ENCODE measurements at places on chromosomes 2 and 18.

- no peak for DNase-seq
Measured at GRCh38 chr2:214716811-214717560, 92.5 kb downstream of the BARD1 start.

GRCh38 chr2:217942731-217943335 lies 60.0 kb downstream of the TNS1 start:
- no peak for DNase-seq

DNA sequence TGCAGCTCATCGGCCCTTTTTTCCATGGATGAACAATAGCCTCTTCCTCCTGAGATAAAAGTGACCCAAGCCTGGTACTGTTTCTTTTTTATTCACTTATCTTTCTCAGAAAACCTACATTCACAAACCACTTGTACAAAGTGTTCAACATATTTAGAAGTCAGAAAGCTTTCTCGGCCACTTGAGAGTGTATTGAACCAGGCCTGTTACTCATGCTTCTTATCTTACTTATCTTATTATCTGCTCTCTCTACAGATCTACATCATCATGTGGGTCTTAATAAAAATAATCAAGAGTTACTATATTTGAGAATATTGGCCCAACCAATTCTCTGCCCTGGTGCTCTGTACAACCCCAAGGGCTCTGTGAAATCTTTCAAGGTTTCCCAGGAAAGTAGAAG lies 242.1 kb downstream of the MREG start:
- no peak for DNase-seq

GRCh38 chr2:37427241-37427640 lies 82.8 kb downstream of the QPCT start:
- DNase-seq = no peak

- no peak for DNase-seq
Measured at GRCh38 chr2:69917852-69918251, 2.9 kb downstream of the MXD1 start.

DNA sequence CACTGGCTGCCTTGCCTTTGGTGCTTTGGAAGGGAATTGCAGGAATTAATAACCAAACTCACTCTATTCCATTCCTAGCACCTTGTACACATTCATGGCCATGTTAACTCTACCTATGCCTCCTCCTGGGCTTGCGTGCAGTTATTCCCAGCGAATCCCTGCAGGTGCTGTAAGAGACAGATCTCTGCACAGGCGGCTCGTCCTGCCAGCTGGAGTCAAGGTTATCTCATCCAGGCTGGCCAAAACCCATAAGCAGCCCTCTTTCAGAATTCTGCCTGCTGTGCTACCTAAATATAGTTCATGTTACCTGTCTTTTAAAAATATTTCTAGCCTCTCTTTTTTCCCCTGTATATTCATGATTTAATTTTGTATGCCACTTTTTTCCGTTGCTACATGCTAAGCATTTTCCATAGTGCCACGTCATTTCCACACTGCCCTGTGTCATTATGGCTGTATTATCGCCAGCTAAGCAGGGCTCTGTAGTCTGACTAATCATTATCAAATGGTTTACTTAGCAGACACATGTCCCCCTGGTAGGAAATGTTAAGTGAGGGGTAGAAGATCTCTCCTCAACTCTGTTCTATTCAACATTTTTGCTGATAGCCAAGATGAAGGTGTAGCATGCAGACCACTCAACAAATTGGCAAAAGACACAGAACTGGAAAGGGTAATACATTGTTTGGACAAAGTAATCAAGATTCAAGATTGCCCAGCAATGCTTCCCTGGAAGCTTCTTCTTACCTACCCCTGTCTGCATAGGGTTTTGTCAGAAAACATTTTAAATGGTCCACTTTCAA lies 79.7 kb upstream of the TAF1B start:
- no peak for DNase-seq

- DNase-seq = peak; percentile 11
Measured at GRCh38 chr2:197255543-197255942, 55.0 kb downstream of the ANKRD44 start.

DNA sequence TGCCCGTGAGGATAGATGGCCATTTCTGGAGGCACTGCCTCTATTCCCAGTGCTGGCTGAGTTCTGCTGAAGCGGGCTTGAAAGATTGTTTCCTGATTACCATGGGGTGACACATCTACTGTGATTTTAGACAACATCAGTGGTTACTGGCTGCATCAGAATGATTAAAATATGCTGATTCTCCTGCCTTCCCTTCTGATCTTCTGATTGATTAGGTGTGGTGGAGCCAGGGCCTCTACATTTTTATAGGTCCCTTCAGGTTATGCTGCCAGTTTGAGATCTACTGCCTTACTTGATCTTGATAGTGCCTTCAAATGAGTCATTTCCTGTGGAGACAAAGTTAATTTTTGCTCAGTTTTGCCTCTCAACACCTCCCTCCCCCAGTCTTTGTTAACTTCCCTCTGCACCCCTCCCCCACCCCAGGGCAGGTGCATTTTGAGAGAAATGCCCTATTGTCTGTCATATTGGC lies 31.6 kb upstream of the SNORC start:
- no peak for DNase-seq

- DNase-seq = no peak
Measured at GRCh38 chr2:568639-569235, 108.5 kb downstream of the TMEM18 start.

- DNase-seq = no peak
Measured at GRCh38 chr2:210287301-210287700, 27.7 kb downstream of the MYL1 start.

- DNase-seq = no peak
Measured at GRCh38 chr18:49321797-49322461, 138.5 kb downstream of the DYM start.

DNA sequence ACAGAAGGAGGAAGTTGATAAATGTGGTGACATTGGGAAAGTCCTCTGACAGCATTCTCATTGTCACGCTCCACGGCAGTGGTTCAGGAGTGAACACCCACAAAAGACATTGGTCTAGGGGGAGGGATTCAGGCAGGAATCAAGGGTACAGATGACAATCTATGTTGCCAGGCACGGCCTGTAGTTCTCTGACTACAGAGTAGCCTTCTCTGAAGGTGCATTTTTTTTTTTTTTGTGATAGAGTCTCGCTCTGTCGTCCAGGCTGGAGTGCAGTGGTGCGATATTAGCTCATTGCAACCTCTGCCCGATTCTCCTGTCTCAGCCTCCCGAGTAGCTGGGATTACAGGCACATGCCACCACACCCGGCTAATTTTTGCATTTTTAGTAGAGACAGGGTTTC lies 7.4 kb upstream of the MOB1A start:
- no peak for DNase-seq

- no peak for DNase-seq
Measured at GRCh38 chr18:58152891-58153290, 108.9 kb downstream of the NEDD4L start.

DNA sequence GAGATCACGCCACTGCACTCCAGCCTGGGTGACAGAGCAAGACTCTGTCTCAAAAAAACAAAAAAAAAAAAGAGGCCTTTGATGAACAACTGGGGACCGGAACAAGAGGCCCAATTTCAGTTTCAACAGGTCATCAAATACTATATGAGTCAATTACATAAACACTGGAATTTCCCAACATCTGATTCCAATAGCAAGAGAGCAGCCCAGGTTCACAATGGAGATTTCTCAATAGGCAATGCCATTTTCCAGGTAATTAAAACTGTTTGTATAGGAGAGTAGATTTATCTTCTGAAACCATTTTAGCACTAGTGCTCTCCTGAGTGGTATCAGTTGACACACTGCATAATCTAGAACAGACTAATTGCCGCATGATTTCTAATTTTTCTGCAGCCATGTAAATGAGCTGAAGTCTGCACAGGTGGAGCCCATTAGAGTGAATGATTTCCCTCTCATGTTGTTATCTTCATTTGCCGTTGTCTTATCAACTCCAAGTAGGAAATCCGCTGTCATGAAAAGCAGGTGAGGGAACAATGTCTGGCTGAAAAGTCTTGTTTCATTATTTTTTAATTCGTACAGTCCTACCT lies 264.1 kb upstream of the MEIS1 start:
- peak; percentile 48 for DNase-seq

DNA sequence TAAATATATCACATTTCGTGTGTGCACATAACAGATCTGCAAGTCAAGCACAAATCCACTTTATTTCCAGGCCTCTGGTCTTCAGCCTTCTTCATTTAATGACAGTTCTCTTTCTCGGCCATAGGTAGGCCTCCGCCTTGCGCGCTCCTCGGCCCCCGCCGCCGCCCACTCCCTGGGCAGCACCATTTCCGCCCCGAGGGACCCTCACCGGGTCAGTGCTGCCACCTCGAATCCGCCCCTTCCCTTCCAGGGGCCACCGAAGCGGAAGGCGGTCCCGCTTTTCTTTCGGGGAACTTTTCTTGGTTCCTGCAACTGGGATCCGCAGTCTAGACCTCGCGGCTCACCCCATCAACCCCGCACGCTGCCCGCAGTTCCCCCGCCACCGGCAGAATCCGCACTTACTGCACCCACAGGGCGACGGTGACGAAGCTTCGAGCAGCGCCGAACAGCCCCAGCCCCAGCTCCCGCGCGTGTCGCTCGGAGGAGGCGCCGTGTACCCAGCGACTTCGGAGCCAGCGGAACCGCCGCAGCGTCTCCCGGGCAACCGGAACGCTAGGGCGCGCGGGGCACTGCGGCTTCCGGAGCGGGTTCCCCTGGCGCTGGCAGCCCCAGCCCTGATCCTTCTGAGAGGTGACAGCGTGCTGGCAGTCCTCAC lies at the start of gene CDKL4:
TSS of gene CDKL4 (minus strand) at position 502 of the 655 bp plus-strand sequence.
- peak; percentile 15 for DNase-seq

DNA sequence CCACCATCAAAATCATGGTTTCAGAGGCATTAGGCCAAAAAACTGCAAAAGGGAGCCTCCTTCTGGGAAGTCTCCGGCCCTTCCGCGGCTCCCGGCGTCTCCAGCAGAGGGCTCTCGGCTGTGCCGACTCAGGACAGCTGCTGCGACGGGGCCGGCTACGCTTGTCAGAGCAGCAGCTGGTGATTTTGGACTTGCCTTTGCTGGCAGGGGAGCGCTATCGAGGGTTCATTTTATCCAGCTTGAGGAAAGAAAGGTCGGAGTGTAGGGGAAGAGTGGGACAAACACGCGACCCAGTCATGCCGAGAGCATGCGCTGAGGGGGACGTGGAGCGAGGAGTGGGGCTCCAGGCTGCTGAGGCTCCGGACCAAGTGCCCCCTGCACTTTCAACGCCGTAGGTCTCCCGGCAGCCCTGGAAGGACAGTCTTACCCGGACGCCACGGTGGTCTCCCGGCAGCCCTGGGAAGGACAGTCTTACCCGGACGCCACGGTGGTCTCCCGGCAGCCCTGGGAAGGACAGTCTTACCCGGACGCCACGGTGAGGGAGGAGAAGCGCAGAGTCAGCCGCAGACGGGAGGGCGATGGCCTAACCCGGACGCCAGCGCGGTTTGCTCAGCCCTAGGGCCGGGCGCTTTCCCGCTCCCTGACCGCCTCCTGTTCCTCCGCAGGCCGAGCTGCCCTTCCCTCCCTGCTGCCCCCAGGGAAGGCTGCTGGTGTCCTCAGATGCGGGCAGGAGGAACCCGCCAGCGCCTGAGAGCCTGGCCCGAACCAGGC lies 21.7 kb downstream of the DDX18 start:
- DNase-seq = peak; percentile 15

DNA sequence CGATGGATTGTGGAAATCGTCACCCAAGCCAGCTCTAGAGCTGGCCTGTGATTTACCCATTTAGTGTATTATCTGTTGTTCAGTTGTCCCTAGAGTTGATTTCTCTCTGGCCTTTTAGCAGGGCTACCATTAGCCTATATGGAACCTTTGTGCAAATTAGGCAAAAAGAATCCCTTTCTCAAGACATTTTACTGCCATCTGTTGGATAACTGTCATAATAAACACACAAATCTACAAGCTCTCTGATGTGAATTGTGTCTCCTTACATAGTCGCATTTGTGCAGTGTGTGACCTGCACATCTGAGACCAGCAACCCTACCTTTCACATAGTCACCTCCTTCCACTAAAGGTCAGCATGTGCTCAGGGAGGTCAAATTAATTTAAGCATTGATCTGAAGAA lies 34.0 kb downstream of the LOXHD1 start:
- DNase-seq = no peak

GRCh38 chr2:179193759-179194394 lies 70.8 kb downstream of the SESTD1 start:
- no peak for DNase-seq

- DNase-seq = no peak
Measured at GRCh38 chr2:33670392-33670937, 71.4 kb upstream of the FAM98A start.

- no peak for DNase-seq
Measured at GRCh38 chr2:60359569-60359968, 193.9 kb downstream of the BCL11A start.

DNA sequence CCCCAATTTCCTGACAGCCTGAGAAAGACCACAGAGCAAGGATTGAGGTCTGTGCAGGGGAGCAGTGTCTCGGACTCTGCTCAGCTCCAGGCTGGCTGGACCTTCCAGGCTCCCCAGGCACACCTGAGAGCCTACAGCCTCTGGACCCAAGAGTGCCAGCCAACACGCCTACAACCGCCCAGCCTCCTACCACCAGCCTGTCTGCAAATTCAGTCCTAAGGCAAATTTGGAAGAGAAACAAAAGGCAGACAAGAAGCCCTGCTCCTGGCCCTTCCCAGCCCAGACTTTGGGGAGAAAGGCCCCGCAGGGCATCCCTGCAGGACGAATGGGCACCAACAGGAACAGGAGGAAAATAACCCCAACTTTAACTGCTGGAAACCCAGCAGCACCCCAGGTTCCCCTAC lies 1.9 kb downstream of the HS6ST1 start:
- no peak for DNase-seq

DNA sequence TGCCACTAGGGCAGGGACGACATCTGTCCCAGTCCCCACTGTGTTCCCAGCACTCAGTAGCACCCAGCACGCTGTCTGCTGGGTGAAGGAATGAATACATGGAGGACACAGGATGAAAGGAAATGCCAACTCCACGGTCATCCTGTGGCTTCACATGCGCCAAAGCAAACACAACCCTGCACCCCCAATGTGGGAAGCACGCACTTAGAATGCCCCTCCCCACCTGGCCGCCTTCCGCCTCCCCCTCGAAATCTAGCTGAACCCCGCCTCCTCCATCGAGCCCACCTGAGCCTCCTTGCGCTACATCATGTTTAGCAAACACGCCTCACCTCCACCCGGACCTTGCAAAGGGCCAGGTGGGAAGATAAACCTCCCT lies 33.9 kb downstream of the ADCY3 start:
- DNase-seq = no peak

DNA sequence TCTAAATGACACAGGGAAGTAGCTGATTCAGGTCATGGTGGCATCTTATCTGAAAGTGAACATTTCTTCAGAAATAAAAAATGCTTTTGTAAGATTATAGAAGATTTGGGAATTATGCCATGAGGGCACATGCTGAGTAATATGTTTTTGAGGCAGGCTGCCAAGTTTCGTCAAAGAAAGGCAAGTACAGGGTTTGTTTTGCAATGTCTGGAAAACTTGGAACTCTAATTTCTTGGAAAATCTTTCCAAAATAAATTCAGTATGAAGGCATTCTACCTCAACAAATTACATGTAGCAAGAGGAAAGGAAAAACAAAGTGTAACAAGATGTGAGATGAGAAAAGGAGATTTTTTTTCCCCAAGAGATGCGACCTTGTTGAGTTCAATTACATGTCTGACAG lies 167.7 kb downstream of the PLCL1 start:
- DNase-seq = no peak

- DNase-seq = peak; percentile 57
Measured at GRCh38 chr2:95023222-95023597, 2.3 kb upstream of the MAL start.

- DNase-seq = no peak
Measured at GRCh38 chr2:7950035-7950612, 731.7 kb upstream of the ID2 start.
